ENCODE measurements at places on chromosomes 1 and 21.
A peak's percentile ranks its signal among the peaks of the same experiment; 100 is the strongest.

GRCh38 chr1:15049067-15049466 lies 104.5 kb upstream of the TMEM51 start:
- no peak for DNase-seq

DNA sequence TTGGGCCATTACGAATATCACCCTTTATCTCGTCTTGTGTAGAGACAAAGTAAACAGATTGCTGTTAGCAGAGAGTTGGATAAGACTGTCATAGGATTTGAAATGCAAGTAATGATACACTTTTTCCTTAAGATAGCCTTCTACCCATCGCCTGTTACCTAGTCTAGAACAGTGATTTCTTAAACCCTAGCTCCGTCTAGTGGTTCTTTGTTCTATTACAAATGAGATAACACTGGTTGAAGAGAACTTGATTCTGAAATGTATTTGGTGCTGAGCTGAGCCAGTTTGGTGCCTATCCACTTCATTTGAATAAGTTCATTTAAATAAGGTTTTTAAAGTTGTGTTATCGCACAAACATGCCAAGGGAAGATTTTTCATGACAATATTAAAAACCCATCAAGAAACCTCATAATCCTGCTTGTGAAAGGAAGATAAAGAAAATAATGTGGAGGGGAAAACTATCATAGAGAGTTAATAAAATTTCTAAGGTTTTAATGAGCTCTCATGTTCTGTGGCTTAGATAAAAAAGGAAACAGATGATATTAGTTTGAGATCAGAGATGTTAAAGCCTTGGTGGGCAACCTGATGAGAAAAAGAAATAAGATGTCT lies 1.5 kb upstream of the KCNH1 start:
- DNase-seq: no peak

DNA sequence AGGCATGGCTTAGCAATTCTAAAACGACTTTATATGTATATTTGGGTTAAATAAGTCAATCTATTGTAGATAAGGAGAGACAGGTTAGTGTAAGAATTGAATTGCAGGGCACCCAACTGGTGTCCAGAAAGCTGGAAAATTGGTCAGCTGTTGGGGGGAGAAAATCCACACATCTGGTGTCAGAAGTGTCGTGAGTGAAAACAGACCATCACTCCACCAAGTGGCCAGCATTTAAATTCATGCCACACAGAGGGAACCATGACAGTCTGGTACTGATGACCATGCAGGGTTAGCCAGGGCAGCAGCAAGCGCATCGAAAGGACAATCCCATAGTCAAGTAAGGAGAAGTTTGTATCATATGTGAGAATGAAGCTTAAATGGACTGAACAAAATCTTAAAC lies 11.7 kb downstream of the LAX1 start:
- no peak for DNase-seq

GRCh38 chr1:21801100-21801499 lies 11.0 kb upstream of the LDLRAD2 start:
- no peak for DNase-seq

- DNase-seq: no peak
Observed at GRCh38 chr1:226274138-226274537, 34.8 kb downstream of the LIN9 start.

- DNase-seq: no peak
Observed at GRCh38 chr1:14784790-14785773, 186.6 kb downstream of the KAZN start.

- DNase-seq: no peak
Observed at GRCh38 chr1:7026169-7026568, 240.9 kb downstream of the CAMTA1 start.

GRCh38 chr1:111976332-111976731 lies 13.1 kb downstream of the KCND3 start:
- DNase-seq: peak; percentile 34

GRCh38 chr1:206696812-206697585 lies 12.3 kb downstream of the MAPKAPK2 start:
- DNase-seq: no peak

DNA sequence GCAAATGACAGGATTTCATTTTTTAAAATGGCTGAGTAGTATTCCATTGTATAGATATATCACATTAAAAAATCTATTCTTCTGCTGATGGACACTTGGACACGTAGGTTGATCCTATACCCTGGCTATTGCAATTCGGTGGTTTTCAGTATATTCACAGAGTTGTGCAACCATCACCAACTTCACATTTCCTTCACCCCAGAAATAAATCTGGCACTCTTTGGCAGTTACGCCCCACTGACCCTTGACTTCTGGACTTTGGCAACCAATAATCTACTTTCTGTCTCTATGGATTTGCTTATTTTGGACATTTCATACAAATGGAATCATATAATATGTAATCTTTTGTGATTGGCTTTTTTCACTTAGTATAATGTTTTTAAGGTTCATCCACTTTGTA lies 35.9 kb downstream of the MAP3K7CL start:
- no peak for DNase-seq

DNA sequence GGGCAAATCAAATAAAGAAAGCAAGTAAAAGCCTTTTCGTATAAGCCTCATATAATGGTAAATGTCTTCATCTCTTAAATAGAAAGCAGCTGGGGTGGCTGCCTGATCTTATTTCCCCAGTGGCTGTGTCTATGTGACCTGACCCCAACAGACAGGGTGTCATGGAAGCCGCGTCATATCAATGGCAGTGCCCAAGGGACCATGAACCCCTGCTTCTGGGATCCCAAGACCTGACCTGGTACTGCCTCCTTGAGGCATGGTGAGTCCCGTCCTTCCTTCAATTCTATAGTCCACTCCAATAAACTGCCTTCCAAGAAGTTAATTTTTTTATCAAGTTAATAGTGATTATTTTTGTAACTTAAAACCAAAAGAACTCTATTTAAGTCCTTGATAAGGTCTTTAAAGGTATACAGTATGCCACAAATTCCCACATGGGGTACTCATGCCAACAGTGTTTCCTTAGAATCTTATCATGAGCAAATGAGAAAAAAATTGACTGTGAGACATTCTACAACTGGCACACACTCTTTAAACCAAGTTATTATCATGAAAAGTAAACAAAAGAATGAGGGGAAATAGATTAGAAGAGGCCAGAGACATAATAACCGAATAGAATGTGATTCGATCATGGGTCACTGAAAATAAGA lies 104.6 kb downstream of the ADSS2 start:
- no peak for DNase-seq

GRCh38 chr1:89781494-89782126 lies 39.2 kb upstream of the LRRC8D start:
- DNase-seq: no peak

DNA sequence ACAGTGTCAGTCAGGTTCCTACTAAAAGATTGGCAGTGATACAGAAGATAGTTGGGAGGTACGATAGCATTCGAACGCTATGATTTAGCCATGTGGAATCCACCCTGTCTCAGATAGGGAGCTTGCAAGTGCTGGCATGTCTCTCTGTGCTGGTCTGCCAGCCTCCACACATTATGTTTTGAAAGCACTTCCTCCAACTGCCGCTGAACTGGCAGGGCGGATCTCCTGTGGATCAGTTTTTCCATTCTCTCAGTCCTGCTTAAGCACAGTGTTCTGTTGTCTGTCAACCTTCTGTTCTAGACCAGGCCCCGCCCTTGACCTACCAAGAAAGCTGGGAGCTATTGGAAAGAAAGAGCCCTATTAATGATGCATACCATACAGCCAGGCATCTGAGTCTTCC lies 65.5 kb upstream of the PALMD start:
- DNase-seq: no peak

GRCh38 chr1:187631381-187631675 lies 802.6 kb downstream of the PLA2G4A start:
- no peak for DNase-seq

DNA sequence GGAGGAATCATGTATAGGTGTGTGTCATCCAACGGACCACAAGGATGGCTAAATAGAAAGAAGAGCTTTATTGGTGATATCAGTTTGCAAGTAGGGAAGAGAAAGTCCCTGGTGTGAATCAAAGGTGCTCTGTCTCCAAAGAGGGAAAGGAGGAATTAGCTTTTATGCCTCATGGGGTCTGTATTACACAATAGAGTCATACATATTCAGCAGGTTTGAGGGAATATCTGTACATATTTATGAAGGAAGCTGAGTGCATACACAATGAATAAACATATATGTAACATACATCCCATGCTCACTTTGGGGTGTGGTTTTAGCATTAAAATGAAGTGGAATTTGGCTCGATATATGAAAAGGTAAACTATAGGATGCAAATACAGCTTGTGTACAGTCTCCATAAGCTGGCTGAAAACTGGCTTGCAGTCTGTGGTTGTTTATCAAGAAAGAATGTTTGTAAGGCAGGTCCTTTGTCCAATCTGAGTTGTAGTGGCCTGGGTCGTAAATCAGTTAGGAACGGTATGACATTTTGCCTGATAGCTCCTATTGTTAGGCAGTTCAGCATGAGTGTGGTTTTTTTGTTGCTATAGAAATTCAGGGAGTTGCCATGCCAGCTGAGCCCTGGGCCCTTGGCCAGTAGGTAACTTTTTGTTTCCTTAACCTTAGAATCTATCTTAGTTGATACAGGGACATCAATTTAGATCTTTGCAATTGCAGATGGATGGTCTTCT lies 198.0 kb upstream of the ZP4 start:
- DNase-seq: no peak

- DNase-seq: no peak
Observed at GRCh38 chr1:157618190-157618589, 20.3 kb upstream of the FCRL4 start.

GRCh38 chr21:23740463-23740862 lies 1866.8 kb downstream of the MRPL39 start:
- no peak for DNase-seq

GRCh38 chr1:51936531-51936930 lies 54.0 kb downstream of the RAB3B start:
- DNase-seq: no peak

DNA sequence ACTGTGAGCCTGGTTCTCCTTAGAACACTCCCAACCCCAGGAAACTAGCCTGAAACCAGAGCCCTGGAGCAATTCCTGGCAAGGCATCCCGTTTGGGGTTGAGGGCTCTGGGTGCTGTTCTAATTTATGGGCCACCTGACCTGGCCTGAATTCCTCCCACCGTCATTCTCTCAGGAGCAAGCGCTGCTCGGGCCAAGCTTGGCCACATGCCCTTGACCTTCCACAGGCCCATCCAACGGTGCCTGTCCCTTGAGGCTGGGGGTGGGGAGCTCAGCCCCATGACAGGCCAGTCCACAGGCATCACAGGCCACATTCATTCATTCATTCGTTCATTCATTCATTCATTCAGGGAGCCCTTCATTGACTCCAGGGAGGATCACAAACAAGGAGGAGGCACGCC lies 5.3 kb downstream of the PADI2 start:
- no peak for DNase-seq

- DNase-seq: no peak
Observed at GRCh38 chr21:44312716-44313115, 12.9 kb downstream of the PFKL start.

DNA sequence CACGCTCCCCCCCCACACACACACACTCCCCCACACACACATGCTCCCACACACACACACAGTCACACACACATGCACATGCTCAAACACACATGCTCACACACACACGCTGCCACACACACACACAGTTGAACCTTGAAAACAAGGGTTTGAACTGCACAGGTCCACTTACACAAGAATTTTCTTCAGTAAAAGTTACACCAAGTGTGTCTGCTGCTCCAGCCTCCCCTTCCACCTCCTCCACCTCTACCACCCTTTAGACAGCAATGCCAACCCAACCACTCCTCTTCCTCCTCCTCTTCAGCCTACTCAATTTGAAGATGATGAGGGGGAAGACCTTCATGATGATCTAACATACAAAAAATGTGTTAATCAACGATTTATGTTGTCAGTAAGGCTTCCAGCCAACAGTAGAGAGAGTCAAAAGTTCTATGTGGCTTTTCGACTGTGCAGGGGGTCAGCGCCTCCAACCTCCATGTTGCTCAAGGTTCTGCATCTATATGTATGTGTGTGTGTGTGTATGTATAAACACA lies 26.8 kb downstream of the HSF2BP start:
- no peak for DNase-seq

DNA sequence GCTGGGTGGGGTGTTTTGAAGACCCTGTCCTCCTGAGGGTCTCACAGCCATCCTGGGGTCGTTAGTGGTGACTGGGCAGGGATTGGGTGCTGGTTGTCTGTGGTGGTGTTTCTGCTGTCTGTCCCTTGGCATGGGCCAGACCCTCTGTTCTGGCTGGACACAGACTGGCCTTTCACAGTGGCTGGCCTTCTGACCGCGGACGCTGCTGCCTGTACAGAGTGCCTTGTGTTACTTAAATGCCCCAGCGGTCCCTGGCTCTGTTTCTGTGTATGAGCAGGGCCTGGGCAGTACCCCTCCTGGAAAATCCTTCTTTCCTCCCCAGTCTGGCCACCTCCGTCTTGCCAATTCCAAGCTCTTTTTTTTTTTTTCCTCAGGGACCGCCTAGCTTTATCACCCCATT lies 50.9 kb downstream of the SH3BGR start:
- DNase-seq: no peak

- DNase-seq: no peak
Observed at GRCh38 chr1:78061825-78062523, 16.2 kb downstream of the GIPC2 start.

GRCh38 chr1:33081554-33082305 lies 777 bp downstream of the AZIN2 start:
- no peak for DNase-seq

- DNase-seq: peak; percentile 79
Observed at GRCh38 chr1:43550598-43551246, 20.0 kb downstream of the PTPRF start.

GRCh38 chr1:92886886-92887419 lies 55.1 kb downstream of the RPL5 start:
- peak; percentile 70 for DNase-seq

- no peak for DNase-seq
Observed at GRCh38 chr1:224800486-224801119, 128.9 kb upstream of the DNAH14 start.

DNA sequence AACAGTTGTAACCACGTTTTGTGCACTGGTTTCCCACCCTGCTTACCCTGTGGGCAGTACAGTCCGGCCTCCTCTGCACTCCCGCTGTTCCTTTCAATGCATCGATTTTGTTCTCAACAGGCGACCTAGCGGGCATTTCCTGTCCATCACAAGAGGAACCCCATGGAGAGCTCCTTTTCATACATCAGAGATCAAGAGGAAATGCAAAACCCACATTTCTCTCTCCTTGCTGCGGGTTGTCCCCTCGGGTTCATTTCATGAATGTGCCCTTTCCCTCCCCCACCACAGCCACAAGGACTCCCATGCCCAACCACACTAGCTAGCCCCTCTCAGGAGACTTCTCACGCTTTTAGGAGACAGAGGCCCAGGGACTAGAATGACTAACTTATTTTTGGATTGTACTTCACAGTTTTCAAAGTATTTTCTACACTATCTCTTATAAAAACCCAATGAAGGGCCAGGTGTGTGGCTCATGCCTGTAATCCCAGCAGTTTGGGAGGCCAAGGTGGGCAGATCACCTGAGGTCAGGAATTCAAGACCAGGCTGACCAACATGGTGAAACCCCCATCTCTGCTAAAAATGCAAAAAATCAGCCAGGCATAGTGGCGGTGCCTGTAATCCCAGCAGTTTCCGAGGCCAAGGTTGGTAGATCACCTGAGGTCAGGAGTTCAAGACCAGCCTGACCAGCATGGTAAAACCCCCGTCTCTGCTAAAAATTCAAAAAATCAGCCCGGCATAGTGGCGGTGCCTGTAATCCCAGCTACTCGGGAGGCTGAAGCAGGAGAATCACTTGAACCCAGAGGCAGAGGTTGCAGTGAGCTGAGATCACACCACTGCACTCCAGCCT lies 18.4 kb downstream of the ATP1A4 start:
- DNase-seq: peak; percentile 0

- no peak for DNase-seq
Observed at GRCh38 chr1:145706086-145706664, 993 bp downstream of the PDZK1 start.

GRCh38 chr1:244350027-244350426 lies 101.7 kb downstream of the ADSS2 start:
- DNase-seq: no peak
